Ammon's horn (tissue), 1 donor: ENCODE measurements at places on chromosomes 4 and X.

GRCh38 chrX:11380187-11380844 lies 87.1 kb downstream of the AMELX start:
- peak; percentile 11 for DNase-seq

DNA sequence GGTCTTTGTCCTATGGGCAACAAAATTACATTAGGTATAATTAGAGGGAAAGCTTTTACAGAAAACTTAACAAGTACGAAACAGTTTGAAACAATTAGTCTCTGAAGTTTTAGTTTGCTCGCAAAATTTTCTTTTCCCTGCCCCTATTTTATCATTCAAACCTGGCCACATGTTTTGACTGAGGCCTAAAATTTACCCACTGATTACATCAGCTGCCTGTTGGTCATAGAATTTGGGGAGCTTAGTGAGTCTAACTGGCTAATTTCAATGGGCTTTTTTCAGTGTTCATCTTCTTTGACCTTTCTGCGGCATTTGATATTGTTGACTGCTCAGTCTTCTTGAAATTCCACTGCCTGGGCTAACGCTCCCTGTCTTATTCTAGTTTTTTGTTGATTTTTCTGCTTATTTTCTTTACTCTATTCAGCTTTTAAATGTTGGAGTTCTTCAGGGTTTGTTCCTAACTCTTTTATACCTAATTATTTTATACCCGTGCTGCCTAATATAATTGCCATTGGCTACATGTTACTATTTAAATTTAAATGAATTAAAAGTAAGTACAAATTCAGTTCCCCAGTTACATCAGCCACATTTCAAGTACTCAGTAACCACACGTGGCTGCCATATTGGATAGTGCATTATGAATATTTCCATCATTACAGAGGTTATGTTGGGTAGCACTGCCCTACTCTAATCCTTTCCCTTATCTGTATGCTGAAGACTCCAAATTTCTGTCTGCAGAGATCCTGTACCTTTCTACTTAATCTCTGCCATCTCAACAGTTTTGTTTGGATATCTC lies 87.5 kb downstream of the SNX25 start:
- no peak for DNase-seq

DNA sequence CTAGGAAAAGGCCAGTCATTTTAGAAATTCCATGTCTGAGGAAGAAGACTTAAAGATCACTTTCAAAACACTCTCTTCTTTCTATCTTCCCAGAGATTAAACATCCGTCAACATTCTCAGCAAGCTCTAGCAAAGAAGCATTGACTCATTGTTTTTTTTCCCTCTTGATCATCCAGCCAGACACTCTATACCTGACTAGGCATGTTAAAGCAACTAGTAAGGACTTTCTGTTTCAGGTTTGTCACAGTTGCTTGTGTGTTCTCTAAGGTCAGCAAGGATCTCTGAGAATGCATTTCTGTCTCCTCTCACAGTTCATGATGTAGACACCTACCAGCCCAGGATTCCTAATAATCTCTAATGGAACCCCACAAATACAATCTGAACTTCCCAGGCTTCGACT lies 112.2 kb downstream of the IL13RA2 start:
- DNase-seq, result no peak

- DNase-seq, result peak; percentile 13
Measured at GRCh38 chr4:109562457-109563239, 2.6 kb downstream of the MCUB start.

- DNase-seq, result no peak
Measured at GRCh38 chr4:89489338-89489771, 181.8 kb upstream of the GPRIN3 start.

DNA sequence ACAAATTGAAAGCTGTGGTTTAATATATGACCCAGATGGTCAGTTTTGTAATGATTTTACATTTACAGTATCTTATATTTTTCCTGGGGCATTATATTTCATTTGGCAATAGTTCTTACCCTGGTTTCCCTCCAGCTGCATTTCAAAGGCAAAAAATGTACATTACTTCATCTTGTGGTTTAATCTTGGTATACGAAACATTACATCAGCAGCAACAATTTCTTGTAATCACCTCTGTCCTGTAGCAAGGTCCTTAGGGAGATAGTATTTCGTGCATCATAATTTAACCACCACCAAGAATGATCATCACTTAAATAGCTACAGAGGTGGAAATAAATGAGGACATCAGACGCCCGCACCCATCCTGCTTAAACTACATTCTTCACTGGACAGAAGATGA lies 48.8 kb downstream of the HS6ST2 start:
- DNase-seq, result no peak

GRCh38 chr4:151166636-151167035 lies 67.2 kb downstream of the RPS3A start:
- no peak for DNase-seq

DNA sequence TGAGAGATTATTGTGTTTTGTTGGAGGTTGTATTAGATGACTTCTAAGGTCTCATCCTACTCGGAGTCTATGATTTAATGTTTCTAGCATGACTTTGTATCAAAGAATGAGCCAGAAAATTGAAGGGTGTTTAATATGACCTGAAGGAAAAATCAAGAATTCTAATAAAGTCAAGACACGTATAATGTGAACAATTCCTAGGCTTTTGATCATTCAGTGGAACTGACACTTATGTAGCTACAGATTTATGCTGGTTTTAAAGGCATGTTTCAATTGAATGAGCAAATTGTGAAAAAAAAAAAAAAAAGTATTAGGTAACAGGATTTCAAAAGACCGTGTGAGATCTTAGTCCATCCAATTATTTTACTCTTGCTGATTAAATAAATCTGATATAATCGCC lies 64.9 kb downstream of the GRID2 start:
- no peak for DNase-seq

DNA sequence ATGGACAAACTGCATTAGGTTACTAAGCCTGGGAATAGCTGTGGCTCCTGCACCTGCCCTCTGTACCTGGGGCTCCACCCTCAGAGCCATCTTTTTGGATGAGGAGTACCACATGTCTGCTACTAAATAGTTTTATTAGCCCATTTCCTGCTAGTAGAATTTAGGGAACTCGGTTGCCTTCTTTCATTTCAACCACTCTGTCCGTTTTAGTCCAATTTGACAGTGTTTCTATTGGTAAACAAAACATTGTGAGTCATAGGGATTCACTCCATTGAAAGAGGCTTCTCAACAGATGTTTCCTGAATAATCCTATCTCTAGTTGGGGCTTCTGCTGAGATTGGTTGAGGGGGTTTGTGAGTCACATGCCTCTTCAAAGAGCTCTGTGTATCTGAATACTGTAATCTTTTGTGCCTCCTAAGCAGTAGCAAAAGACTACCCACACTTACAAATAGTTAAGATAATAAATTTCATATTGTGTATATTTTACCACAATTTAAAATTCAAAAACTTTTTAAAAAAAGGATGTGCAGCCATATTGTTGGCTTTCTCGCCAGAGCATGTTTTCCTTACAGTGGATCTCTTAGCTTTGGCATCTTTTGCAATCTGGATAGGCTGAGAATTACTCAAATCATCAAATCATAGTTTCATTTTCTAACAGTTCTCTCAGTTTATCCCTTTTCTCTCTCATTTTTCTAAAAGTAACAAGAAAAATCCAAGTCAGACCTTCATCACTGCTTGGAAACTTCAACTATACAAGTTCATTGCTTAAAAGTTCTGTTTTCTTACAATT lies 9.9 kb downstream of the FAM200B start:
- peak; percentile 34 for DNase-seq

DNA sequence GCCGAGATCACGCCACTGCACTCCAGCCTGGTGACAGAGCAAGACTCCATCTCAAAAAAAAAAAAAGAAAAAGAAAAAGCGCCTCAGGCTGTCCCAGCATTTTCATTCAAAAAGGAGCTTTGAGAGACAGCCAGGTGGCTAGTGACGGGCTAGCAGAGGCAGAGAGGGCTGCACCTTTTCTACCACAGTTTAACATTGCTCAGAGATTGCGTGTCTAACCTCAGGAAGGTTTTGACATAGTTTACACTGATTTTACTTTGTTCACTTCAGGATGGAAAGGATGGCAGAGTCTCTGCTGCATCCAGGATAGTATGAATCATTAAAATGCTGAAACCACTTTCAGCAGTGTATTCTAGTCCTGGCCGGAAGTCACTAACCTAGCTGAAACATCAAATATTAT lies 28.1 kb downstream of the ZFP42 start:
- no peak for DNase-seq

GRCh38 chr4:2343476-2343875 lies 75.0 kb downstream of the ZFYVE28 start:
- DNase-seq, result peak; percentile 1

DNA sequence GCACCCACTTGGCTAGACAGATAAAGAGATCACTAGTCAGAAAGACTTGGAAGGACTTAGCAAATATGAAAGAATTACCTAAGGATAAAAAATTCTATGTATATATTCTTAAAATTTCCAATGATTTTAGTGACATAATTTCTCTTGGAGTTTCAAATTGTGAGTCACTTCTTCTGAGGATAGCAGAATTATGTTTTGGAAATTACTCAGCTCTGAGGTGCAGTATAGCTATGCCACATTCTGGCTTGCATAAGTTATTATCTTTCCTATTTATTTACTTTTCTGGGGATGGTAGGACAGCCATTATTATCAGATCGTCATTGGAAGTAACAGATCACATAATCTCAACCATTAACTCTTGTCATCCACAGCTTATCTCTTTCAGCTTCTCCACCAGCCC lies 853.5 kb downstream of the TRIML1 start:
- DNase-seq, result no peak

DNA sequence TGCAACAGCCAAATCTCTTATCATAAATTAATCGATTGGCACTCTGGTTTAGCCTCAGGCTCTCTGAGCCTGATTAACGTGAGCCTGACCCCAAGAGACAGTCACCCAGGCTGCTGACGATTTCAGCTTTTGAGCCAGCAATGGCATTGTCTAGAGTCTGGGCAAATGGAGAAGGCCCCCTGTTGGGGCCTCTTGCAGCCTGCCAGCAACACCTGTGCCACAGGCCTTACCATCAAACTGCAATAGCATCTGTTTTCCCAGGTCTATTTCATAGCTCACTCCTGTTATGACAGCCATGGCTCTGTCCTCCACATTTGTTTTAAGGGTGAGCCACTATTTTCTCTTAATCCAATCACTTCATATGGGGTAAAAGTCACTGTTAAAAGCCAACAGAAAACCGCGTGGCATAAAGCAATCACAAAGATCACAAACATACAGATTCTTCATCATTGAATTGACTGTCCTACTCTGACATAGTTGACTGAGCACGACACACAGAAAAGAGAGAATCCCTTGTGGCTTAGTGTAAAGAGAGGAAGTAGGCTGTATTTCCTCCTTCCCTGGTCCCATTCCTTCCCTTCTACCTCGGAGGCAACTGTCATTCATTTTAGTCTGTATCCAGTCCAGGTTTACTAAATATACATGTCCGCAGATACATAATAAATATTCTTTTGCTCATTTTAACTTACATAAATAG lies 47.8 kb downstream of the SLC9A7 start:
- no peak for DNase-seq

DNA sequence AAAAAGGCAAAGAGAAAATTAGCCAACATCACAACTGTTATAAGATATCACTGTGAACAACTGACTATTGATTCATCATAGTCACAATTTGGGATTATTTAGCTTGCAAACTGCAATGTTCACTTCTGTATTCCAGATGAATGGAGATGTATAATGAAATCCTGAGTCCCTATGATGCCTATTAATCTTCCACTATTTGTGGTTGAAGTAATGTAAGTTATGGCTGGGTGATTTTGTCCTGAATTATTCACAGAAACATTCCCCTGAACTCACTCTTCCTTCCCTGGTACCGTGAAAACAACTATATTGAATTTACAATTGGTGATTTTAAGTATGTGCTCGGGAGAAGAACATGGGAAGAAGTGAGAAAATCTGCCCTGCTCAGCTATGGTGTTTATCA lies 50.8 kb upstream of the NPFFR2 start:
- DNase-seq, result no peak

- no peak for DNase-seq
Measured at GRCh38 chr4:70676554-70677090, 10.3 kb upstream of the JCHAIN start.

DNA sequence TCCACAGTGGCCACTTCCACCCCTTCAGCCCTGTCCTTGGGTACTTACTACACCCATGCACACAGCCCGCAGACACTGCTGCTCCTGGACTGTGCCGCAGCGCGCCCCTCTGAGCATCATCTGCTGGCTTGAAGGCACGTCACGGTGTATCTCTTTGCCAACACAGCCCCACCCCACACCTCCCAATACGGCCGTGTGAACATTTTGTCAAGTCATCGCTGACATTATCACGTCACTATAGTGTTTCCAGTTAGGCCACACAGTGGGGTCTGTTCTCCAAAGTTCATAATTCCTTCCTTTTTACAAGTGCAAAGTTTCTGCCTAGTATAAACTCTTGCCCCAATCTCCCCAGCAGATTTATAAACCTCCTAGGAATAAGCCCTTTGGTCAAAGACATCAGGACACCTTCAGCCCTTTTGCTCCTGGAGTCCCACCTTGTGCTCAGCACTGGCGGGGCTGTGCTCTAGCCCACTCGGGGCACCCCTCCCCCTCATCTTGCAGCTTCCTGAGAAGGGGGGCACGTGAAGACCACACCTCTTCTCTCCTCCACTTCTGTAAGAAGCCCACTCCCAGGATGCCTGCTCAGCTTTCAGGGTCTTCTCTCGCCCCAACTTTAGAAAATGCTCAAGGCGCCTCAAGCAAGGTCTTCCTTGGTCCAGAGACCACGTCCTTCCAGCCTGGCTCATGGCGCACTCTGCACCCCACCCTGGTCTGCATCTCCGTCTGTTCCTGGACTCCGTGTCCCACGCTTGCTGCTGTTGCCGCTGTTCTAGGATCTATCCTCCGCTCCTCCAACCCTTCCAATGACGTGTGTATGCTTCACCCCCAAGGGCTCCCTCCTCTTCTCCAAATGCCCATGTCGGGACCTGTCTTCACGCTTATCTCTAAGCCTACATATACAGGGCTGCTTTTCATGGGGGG lies 7.2 kb downstream of the FAM53A start:
- no peak for DNase-seq

DNA sequence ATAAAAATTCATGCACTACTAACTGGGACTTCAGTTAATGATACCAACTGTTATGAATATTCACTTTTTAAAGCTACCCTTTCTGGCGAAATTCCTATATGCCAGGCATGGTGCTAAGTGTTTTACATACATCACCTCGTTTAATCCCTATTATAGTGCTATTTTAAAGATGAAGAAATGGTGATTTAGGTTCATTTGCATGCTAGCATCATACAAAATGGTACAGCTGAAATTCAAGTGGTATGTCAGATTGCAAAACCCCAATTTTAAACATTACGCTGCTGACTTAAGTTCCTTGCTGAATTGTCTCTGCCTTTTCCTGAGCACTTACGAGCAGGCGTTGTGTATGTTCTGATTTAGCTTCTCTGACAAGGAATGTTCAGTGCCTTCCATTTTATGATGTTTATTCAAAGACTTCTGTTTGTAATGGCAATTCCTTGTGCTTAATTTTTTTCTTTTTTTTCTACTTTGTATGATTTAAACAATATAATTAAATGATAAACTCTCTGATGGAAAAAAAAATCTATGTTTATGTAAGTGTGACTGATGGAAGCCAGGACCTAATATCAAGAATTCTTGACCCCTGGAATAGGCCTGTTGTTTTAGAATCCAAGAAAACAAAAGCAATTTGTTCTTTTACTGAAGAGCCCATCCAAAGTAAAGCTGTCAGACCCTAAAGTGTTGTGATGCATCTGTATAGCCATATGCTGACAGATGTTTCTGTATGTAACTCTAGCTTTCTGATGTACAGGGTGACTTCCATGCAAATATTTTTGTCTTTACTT lies 148.1 kb downstream of the PCDH7 start:
- DNase-seq, result no peak
